Large intestine (tissue), 12 donors: ENCODE measurements at places on chromosomes 1 and 21. TPM values are rescaled to one million over a fixed set of nuclear protein-coding genes. Genes with fewer than 3 reads are reported as not detected.

EVA1C gene
- polyA plus RNA-seq, result 2.0 TPM

USP33 gene
- 60.6 TPM for polyA plus RNA-seq

DNAH14 gene
- 18.2 TPM for polyA plus RNA-seq

PYCR2 gene
- polyA plus RNA-seq, result 43.0 TPM

NCMAP gene
- polyA plus RNA-seq, result 10.9 TPM

OSBPL9 gene
- polyA plus RNA-seq, result 64.1 TPM

NMNAT2 gene
- polyA plus RNA-seq, result 3.3 TPM

ZNF436 gene
- 22.2 TPM for polyA plus RNA-seq

KCNJ9 gene
- polyA plus RNA-seq, result 0.36 TPM

SELE gene
- polyA plus RNA-seq, result 0.84 TPM

OR2L8 gene
- polyA plus RNA-seq, result not detected

NDC1 gene
- polyA plus RNA-seq, result 16.7 TPM

TNFRSF9 gene
- 0.33 TPM for polyA plus RNA-seq
